Left renal pelvis (tissue), 4 donors: ENCODE measurements at places on chromosomes 1 and 21. TPM values are rescaled to one million over a fixed set of nuclear protein-coding genes. Genes with fewer than 3 reads are reported as not detected.

Gene TSPAN1
- polyA plus RNA-seq, result 65.2 TPM

GRCh38 chr1:17292299-17293160 is 15.5 kb upstream of the PADI4 start:
- no peak for DNase-seq

GRCh38 chr1:89927049-89927448 is 67.9 kb upstream of the ZNF326 start:
- DNase-seq, result no peak

Gene KRTAP20-2
- polyA plus RNA-seq, result not detected

- DNase-seq, result no peak
These were observed at the start of gene TRAF3IP3 for GRCh38 chr1:209755926-209756614. Gene TRAF3IP3 (plus strand): TSS chr1:209756053. CDS start chr1:209760040, 3,987 bp downstream.
